ENCODE measurements at places on chromosomes 3 and 15.

- DNase-seq: no peak
Measured at GRCh38 chr15:68493629-68494028, 61.7 kb upstream of the ITGA11 start.

- DNase-seq: no peak
Measured at GRCh38 chr3:88132894-88133293, 16.9 kb upstream of the C3orf38 start.

DNA sequence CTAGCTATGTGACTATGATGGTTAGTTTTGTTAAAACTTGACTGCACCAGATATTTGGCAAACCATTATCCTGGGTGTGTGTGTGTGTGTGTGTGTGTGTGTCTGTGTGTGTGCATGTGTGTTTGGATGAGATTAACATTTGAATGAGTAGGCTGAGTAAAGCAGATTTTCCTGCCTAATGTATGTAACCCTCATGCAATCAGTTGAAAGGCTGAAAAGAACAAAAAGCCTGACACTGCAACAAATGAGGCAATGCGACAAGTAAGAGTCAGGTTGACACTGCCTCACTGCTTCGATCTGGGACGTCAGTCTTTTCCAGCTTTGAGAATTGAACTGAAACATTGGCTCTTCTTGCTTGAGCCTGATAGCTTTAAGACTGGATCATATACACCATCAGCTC lies 643.0 kb downstream of the NAALADL2 start:
- DNase-seq: no peak

- DNase-seq: peak; percentile 36
Measured at GRCh38 chr3:152834776-152835600, at the start of gene P2RY1. Gene P2RY1, plus strand, starts transcription at chr3:152835131. Its CDS starts 652 bp downstream, at chr3:152835783.

DNA sequence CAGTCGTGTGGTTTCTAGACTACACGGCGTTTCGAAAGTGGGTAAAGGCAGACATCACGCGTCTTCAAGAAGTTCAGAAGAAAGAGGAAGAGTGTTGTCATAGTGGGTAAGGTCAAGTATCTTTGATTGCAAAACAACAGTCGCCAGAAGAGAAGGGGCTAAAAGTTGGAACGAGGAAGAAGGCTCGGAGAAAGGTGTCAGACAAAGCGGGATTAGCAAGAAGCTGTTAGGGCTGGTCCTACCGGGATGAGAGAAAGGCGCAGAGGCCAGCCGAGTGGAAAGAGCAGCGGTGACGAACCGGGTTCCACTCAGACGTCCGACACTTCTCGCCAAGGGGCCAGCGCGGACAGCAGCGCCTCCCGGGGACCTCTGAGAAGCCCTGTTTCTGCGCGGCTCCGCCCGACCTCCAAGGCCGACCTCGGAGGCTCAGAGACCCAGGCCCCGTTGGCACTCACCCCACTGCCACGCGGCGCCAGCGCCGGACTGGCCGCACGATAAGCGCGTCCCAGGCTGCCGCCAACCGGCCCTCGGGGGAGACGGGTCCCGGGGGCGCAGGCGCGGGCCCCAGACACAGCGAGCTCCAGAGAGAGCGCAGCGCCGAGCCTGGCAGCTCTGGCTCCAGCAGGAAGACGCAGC lies 436 bp downstream of the ADPGK start:
- DNase-seq: peak; percentile 50

- DNase-seq: peak; percentile 30
Measured at GRCh38 chr3:141858312-141858711, 18.1 kb upstream of the ATP1B3 start.

Measured in ELR (cell line).